Progenitor cell of endocrine pancreas (in vitro differentiated cells): ENCODE measurements at places on chromosomes 4 and X. TPM values are rescaled to one million over a fixed set of nuclear protein-coding genes. Genes with fewer than 3 reads are reported as not detected.

GRIA2 gene
- total RNA-seq, result 2.3 and 2.5 TPM in 2 replicates

DOK7 gene
- 0.13 TPM in 1 of 2 replicates, not detected in the other for total RNA-seq

RASGEF1B gene
- total RNA-seq, result 10.2 and 12.0 TPM in 2 replicates

COL4A5 gene
- total RNA-seq, result 276 and 291 TPM in 2 replicates

PAK3 gene
- 16.8 and 18.4 TPM in 2 replicates for total RNA-seq

ZXDA gene
- total RNA-seq, result 0.67 and 0.93 TPM in 2 replicates

PRSS12 gene
- total RNA-seq, result 3.4 and 4.6 TPM in 2 replicates

SSX5 gene
- total RNA-seq, result not detected in 2 replicates

DSPP gene
- total RNA-seq, result not detected in 2 replicates

INPP4B gene
- 2.6 and 3.4 TPM in 2 replicates for total RNA-seq

SHOX gene
- total RNA-seq, result not detected in 2 replicates

DNA sequence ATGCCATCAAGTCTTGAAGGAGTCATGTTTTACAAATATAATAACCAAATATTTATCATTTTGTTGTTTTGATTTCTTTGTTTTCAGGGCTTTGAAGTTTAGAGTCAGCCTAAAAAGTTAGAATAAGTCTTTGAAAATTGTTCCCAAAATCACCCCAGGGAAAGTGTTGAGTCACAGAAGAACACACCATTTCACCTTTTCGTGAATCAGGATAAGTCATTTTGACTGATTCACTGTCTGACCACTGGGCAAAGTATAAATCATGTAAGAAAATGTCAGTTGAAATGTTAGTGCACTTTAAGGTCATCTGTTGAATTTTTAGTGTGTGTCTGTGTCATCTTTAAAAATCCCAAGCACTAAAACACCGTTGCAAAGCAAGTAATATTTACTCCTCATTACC lies 1320.1 kb downstream of the RPA4 start:
- no peak overlapping the region for H3K4me3 ChIP-seq
- no peaks in the 10 kb centered on the region for H3K36me3 ChIP-seq
- no peaks in the 10 kb centered on the region for H3K27me3 ChIP-seq

- no peak for DNase-seq
- H3K27me3 ChIP-seq, result no peaks in the 10 kb centered on the region
- H3K4me3 ChIP-seq, result no peak overlapping the region
Observed at GRCh38 chr4:151198748-151199147, 78.2 kb upstream of the PRSS48 start.

DNA sequence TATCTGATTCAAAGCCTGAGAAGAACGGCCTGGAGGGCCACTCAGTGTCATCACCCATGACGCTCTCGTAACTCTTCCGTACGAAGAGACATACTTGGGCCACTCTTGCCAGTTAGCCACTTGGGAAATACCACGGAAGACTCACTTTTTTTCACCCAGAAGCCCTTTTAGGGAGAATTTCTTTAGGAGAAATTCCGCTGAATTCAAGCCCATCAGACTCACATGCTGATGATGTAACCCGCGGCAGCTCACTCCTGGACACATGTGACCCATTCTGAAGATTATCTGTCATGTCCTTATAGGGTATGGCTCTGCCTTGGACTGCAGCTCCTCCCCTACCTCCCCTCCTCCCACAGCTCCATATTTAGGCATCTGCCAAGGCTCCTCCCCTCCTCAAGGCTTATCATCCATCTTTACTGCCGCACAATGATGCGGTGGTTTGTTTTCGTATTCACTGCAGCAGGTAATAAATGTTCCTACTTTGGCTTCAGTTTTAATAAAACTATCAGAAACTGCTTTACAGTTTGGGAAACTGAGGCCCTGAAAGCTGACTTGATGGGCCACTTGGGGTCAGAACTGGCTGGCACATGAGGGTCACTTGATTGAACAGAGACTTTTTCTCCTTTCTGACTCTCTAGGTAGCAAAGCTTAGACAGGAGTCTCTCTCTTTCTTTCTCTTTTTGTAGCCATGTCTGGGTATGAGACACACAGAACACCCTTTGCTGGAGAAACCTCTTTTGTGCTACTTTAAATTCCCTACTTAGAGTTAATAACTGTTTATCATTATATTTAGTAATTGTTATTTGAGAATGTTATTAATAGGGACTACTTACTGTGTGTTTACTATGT lies 42.1 kb downstream of the RHOH start:
- no peak overlapping the region for H3K27ac ChIP-seq
- no peaks in the 10 kb centered on the region for H3K4me1 ChIP-seq
- no peak for DNase-seq
- H3K4me3 ChIP-seq, result no peak overlapping the region
- no peaks in the 10 kb centered on the region for H3K27me3 ChIP-seq

- H3K4me3 ChIP-seq, result no peak overlapping the region
- no peak for DNase-seq
- no peaks in the 10 kb centered on the region for H3K27me3 ChIP-seq
- H3K4me1 ChIP-seq, result peaks cover 6% of the 10 kb centered on the region
- no peak overlapping the region for H3K27ac ChIP-seq
Observed at GRCh38 chr4:149952716-149953115, 125.5 kb upstream of the DCLK2 start.

- no peaks in the 10 kb centered on the region for H3K36me3 ChIP-seq
- no peak for DNase-seq
- H3K4me1 ChIP-seq, result no peaks in the 10 kb centered on the region
- no peak overlapping the region for H3K4me3 ChIP-seq
- H3K27ac ChIP-seq, result no peak overlapping the region
- H3K27me3 ChIP-seq, result no peaks in the 10 kb centered on the region
Observed at GRCh38 chr4:137703195-137703594, 170.9 kb upstream of the PCDH18 start.

GRCh38 chr4:10015140-10015753 lies 6.0 kb downstream of the SLC2A9 start:
- peak overlapping the region; percentile 15 for H3K27ac ChIP-seq
- no peaks in the 10 kb centered on the region for H3K27me3 ChIP-seq
- no peaks in the 10 kb centered on the region for H3K36me3 ChIP-seq
- DNase-seq, result no peak

DNA sequence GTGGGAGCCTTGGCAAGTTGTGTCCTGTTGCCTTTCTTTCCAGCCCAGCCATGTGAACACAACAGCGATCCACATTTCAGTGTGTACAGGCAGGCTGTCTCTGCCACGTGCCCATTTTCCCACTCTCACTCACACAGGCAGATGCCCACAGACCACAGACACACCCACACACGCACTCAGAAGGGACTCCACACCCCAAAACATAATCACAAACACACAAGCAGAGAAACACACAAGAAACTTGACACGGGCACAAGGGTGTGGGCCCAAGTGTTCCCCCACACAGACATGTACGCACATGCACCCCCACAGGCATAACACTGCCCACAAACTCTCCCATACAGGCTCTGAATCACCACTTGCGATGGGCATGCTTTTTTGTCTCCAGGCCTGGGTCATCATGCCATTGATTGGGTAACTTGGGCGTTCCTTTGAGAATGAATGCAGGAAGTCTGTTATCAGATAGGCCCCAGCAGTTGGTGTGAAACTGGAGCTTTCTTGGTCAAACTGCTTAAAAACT lies 84.3 kb downstream of the NBDY start:
- peak overlapping the region; percentile 70 for H3K27ac ChIP-seq
- H3K4me1 ChIP-seq, result peaks cover 16% of the 10 kb centered on the region
- H3K27me3 ChIP-seq, result no peaks in the 10 kb centered on the region

DNA sequence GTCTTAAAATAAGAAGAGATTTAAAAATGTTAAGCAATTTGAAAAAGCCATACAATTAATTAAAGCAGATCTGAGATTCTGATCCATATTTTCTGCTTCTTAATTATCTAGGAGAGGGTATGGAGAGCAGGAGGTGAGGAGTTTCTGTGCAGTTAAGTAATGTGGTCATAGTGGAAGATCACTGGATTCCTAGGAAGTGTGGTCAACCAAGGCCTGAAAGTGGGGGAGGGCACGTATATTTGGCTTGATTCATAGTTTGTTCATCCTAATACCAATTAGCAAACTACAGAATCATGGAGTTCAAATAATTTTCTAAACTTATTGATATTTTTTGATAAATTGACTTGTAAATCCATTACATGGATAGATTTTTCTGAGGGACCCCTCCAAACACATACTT lies 768.3 kb downstream of the RAPGEF2 start:
- DNase-seq, result no peak
- H3K4me3 ChIP-seq, result no peak overlapping the region
- H3K27ac ChIP-seq, result no peak overlapping the region
- H3K27me3 ChIP-seq, result no peaks in the 10 kb centered on the region

DNA sequence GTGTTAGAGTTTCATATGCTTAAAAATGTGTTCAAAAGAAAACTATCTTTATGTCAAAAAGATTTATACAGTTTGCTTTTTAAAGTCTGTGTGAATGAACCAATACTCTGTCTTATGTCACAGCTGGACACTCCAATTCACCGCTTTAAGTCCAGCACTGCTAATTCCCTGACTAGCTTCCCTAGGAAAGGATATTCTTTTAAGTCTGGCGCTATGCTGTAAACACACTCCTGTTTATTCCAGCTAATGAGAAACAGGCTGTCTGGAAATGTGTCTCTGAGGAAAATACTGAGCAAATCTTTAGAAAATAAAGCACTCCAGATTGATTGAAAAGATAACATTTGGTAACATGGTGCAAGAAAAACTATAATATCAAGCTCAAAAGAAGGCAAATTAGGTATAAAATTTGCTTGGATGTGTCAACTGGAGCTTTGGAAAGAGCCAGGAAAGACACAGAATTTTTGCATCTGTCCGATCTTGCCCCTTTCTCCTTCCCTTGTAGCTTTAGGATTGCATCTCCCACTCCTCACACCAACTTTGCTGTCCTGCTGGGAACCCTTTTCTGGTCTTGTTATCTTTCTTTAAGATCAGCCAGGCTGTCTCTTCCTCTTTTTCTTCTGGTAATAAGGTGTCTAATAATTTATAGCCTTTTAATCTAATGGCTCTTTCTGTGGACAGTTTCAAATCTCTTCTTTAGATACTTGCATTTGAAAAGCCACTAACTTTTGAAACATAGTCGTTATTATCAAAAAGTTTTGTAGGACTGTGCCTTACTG lies 40.9 kb upstream of the VEGFC start:
- H3K27me3 ChIP-seq, result no peaks in the 10 kb centered on the region
- no peak for DNase-seq
- no peaks in the 10 kb centered on the region for H3K36me3 ChIP-seq
- H3K4me1 ChIP-seq, result no peaks in the 10 kb centered on the region

GRCh38 chrX:40377684-40378083 lies 203.1 kb upstream of the ATP6AP2 start:
- H3K4me3 ChIP-seq, result no peak overlapping the region
- H3K27me3 ChIP-seq, result no peaks in the 10 kb centered on the region
- H3K36me3 ChIP-seq, result no peaks in the 10 kb centered on the region
- H3K27ac ChIP-seq, result no peak overlapping the region
- no peak for DNase-seq
- H3K4me1 ChIP-seq, result peaks cover 7% of the 10 kb centered on the region

- no peaks in the 10 kb centered on the region for H3K27me3 ChIP-seq
- H3K27ac ChIP-seq, result no peak overlapping the region
- no peak overlapping the region for H3K4me3 ChIP-seq
- H3K4me1 ChIP-seq, result no peaks in the 10 kb centered on the region
- no peak for DNase-seq
- peaks cover 24% of the 10 kb centered on the region for H3K36me3 ChIP-seq
Observed at GRCh38 chr4:105858466-105859040, 36.7 kb upstream of the NPNT start.

DNA sequence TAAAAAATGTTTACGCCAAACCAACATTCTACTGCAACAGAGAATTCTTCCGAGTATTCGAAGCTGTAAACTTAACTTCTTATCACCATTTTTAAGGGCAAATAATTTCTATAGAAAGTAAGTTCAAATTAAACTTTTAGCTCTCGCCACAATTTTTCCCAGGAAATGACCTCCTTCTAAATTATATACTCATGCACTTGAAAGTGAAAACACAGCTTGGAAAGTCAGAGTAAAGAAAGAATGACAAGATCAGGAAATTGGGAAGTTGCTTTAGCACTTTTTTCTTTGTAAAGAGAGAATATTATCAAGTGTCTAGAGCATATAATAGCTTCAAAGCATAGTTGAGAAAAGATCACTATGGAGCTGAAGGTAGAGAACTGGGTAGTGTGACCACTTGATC lies 1.2 kb downstream of the CYBB start:
- no peak overlapping the region for H3K4me3 ChIP-seq
- H3K27me3 ChIP-seq, result no peaks in the 10 kb centered on the region
- DNase-seq, result no peak

DNA sequence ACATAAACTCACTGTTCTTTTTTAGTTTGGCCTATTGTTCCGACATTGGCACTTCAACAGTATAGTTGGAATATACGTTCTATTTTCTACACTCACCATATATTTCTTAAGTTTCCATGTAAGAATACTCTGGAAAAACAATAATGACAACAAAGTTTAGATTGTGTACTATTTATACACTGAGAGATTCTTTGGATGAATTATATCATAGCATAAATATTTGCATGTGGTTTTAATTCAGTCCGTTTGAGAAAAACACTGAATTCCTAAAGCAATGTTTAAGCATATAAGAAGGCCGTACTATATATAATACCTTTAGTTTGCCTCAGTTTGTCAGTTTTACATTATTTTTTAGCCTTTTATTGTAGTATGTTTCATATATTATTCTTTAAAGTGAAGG lies 82.4 kb downstream of the RAP1GDS1 start:
- H3K27me3 ChIP-seq, result no peaks in the 10 kb centered on the region
- no peaks in the 10 kb centered on the region for H3K4me1 ChIP-seq
- DNase-seq, result no peak
- H3K4me3 ChIP-seq, result no peak overlapping the region
- H3K27ac ChIP-seq, result no peak overlapping the region

GRCh38 chr4:111400741-111401140 lies 744.5 kb upstream of the FAM241A start:
- H3K27me3 ChIP-seq, result no peaks in the 10 kb centered on the region

GRCh38 chr4:10571909-10572308 lies 112.7 kb downstream of the CLNK start:
- H3K4me1 ChIP-seq, result no peaks in the 10 kb centered on the region
- DNase-seq, result no peak
- no peaks in the 10 kb centered on the region for H3K36me3 ChIP-seq
- H3K4me3 ChIP-seq, result no peak overlapping the region
- peaks cover 3% of the 10 kb centered on the region for H3K27me3 ChIP-seq

DNA sequence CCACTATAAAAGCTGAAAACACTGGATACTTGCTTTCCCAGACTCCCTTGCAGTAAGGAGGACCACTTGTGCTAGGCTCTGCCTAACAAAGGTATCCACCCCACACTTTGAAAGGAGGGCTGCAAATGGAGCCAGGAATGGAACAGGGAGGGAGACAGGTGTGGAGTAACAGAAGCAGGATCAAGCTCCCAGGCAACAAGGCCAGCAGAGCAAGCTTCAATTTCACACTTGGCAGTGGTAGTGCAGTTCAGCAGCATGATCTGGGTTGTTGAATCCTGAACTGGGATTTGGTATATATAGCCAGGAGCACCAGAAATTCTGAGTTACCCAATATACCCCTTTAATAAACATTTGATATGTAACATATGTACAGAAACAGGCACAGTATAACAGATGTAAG lies 9.8 kb downstream of the LAMP2 start:
- H3K27ac ChIP-seq, result no peak overlapping the region
- no peaks in the 10 kb centered on the region for H3K27me3 ChIP-seq
- peaks cover 2% of the 10 kb centered on the region for H3K4me1 ChIP-seq
- no peak overlapping the region for H3K4me3 ChIP-seq
- no peak for DNase-seq
